ENCODE measurements at places on chromosomes 4 and X. TPM values are rescaled to one million over a fixed set of nuclear protein-coding genes. Genes with fewer than 3 reads are reported as not detected.

Gene PPP4R3C
- total RNA-seq = not detected

Gene TMEM47
- total RNA-seq = 46.1 TPM

Gene LDB2
- total RNA-seq = 8.0 TPM

DNA sequence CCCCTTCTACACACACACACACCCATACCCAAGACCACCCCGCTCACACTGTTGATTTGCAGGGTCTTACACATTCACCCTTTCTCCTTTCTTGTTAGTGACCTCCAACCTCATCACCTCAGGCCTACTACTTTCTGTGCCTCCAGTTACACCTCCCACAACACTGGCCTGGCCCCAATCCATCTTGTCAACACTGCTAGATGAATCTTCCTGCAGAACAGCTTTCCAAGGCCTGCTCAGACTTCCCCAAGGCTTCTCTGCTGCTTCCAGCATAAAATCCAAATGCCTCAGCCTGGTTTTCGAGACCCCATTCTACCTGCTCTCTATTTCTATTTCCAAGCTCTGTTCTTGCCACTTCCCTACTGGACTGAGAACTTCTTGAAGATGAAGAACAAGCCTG, 79.9 kb downstream of the NHSL2 start:
- no peak for DNase-seq
- peak overlapping the region; percentile 46 for H3K27ac ChIP-seq
- H3K4me1 ChIP-seq = peaks cover 11% of the 10 kb centered on the region
- no peak overlapping the region for H3K4me3 ChIP-seq

GRCh38 chrX:29728639-29729038, 486.7 kb upstream of the MAGEB2 start:
- H3K4me1 ChIP-seq = no peaks in the 10 kb centered on the region
- no peak for DNase-seq
- H3K27ac ChIP-seq = no peak overlapping the region
- H3K36me3 ChIP-seq = no peaks in the 10 kb centered on the region
- H3K4me3 ChIP-seq = no peak overlapping the region

Gene CCDC149
- total RNA-seq = 4.3 TPM

Gene CT45A1
- not detected for total RNA-seq

DNA sequence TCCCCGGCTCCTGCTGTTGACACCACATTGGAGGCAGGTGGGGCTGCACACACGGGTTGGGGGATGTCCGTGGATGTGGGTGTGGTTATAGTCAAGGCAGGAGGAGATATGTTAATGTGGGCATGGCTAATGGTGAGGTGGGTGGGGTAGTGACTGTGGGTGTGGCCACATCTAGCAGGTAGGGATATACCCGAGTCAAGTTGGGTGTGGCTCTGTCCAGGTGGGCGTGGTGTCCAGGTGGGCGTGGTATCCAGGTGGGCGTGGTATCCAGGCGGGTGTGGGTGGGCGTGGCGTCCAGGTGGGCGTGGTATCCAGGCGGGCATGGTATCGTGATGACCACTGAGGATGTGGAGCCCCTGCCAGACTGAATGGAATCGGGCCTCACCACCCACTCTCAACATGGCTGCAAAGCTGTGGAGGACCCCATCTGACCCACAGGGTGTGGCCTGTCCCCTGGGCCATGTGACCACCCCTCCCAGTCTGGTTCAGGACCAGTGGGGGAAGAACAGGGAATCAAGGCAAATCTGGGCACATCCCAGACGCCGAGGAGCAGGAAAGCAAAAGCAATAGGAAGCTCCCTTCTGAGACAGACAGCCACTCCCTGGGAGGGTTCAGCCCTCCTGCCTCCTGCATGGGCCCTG, 21.0 kb downstream of the MAN2B2 start:
- no peaks in the 10 kb centered on the region for H3K4me1 ChIP-seq
- H3K27ac ChIP-seq = no peak overlapping the region
- DNase-seq = no peak

Gene ERVMER34-1
- not detected for total RNA-seq

DNA sequence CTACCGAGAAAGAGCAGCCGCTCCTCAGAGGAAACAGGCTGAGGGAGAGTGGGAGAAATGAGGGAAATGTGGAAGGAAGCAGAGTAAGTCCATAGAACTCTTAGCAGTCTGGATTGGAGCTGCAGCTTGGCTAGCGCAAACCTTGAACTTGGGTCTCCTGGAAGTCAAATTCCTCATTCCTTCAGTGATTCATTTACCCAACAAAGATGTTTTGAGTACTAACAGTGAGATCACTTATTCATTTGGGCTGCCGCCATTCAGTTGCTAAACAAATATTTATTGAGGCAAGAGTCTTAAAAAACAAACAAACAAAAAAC, 51.5 kb downstream of the SEL1L3 start:
- peak; percentile 49 for DNase-seq
- no peaks in the 10 kb centered on the region for H3K27me3 ChIP-seq
- peaks cover 59% of the 10 kb centered on the region for H3K4me1 ChIP-seq
- no peak overlapping the region for H3K4me3 ChIP-seq
- peak overlapping the region; percentile 96 for H3K27ac ChIP-seq

DNA sequence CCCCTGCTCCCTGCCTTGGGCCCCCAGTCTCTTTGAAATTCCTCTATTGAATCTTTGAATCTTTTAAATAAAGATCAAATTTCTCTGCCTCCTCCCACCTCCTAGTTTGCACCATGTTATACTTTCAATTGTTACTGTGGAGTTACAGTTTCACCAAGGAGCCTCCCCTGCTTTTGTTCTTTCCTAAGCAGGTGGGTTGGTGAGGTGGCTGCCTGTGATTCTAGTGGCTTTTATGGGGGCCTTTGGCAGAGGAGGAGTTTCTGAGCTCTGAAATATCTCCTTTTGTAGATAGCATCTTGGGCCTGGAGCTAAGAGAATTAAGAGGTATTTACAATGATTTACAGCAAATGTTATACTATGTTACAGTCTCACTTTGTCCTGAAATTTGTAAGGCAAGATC, 133.8 kb upstream of the STX18 start:
- no peaks in the 10 kb centered on the region for H3K27me3 ChIP-seq
- no peak for DNase-seq
- H3K27ac ChIP-seq = no peak overlapping the region
- H3K36me3 ChIP-seq = no peaks in the 10 kb centered on the region
- 0 out of 2 replicates have a peak, but pooled peaks cover 4% of the 10 kb centered on the region for H3K4me1 ChIP-seq
- H3K4me3 ChIP-seq = no peak overlapping the region

DNA sequence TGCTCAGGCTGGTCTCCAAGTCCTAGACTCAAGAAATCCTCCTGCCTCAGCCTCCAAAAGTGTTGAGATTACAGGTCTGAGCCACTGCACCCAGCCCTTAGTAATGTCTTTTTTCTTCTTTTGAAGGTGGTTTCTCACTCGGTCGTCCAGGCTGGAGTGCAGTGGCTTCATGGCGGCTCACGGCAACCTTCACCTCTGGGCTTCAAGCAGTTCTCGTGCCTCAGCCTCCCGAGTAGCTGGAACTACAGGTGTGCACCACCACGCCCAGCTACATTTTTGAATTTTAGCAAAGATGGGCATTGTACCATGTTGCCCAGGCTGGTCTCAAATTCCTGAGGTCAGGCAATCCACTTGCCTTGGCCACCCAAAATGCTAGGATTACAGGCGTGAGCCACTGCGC, 32.3 kb upstream of the ASMTL start:
- no peak overlapping the region for H3K27ac ChIP-seq
- no peak overlapping the region for H3K4me3 ChIP-seq
- peak; percentile 15 for DNase-seq

DNA sequence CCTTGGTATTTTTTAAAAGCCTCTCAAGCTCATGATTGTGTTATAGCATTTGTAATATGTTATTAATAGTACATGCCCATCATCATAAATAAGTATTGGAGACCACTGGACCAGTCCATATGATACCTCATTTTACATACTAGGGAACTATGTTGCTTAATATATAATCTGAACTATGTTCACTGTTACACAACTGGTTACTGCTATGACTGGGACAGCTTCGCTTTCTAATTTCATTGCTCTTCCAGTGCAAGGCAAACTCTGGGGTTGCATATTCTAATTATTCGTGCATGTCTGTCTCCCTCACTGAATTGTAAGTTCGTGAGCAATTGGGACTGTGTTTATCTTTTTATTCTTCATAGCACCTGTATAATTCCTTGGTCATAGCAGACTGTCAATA, 330.5 kb downstream of the RAPGEF2 start:
- DNase-seq = no peak
- H3K4me1 ChIP-seq = peaks cover 29% of the 10 kb centered on the region
- no peaks in the 10 kb centered on the region for H3K36me3 ChIP-seq
- H3K27ac ChIP-seq = no peak overlapping the region

Gene CYSLTR1
- total RNA-seq = 0.63 TPM

DNA sequence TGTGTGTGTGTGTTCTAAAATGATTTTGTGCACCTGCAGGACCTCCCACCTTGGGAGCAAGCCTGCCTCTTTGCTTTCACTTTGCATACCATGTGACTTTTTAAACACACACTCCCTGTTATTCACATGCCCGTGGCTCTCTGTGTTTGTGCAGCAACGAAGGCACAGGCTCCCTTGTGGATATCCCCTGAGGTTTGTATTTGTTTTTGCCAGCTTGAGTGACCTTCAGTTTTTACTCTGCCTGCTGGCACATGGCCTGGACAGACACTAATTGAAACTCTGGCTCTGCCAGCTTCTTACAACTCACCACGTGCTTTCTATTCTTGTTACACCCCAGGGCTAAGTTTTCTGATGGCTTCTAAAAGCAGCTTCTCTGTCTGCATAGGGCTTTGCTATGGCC, 885.8 kb downstream of the SH3BGRL start:
- no peak overlapping the region for H3K27ac ChIP-seq
- no peaks in the 10 kb centered on the region for H3K27me3 ChIP-seq
- H3K4me1 ChIP-seq = no peaks in the 10 kb centered on the region

DNA sequence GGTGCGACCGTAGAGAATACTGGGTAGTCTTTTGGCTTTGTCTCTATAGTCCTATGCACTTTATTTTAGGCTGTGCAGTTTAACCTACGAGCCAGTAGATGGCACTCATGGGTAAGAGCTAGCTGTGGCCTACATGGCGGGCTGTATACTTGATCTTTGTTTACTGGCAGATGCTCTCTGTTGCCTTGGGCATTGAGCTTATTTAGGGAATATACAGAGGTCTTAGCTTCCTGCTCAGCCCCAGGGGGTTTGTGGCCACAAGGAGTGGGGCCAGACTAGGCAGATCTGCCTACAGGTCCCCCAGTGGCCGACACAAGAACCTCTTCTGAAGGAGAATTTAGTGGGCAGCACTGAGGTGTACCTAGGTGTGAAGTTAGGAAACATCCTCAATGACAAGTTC, 227.6 kb upstream of the HDX start:
- DNase-seq = peak; percentile 0
- H3K27me3 ChIP-seq = no peaks in the 10 kb centered on the region
- no peaks in the 10 kb centered on the region for H3K4me1 ChIP-seq
- H3K4me3 ChIP-seq = no peak overlapping the region
- H3K36me3 ChIP-seq = no peaks in the 10 kb centered on the region
- no peak overlapping the region for H3K27ac ChIP-seq
